NCI-H2081 (cell line): ENCODE measurements at places on chromosomes 13 and 19.

DNA sequence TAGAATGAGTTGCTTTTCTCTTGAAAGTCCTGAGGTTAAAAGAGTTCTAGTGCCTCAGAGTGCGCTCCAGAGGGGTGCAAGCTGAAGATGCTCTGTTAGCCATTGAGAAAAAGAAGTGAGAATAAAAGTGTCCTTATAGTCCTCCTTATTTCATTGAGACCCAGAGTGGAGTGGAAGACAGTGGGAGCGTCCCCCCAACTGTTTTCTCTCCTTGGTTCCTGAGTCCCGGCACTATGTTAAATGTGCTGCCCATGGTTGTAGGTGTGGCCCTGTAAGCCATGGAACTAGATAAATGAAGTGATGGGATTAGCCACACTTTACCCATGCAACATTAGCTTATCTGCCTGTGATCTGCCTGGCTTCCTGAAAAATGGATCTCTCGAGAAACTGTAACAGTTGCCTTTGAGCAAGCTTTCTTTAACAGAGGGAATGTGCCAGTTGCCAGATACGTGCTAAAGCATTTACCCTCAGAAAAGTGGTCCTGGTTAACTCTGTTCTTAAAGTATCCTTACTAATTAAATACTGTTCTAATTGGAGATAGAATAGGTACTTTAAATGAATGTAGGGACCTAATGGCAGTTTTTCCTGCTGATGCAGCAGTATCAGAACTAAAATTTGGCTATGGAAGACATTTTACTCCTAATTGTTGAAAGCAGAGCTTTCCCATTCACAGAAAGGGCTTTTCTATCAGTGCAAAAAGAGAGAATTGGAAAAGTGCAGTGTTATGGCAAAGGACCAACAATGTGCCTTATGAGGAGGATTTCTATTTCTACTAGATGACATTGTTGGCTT lies 21.4 kb upstream of the PSG9 start:
- DNase-seq = no peak

DNA sequence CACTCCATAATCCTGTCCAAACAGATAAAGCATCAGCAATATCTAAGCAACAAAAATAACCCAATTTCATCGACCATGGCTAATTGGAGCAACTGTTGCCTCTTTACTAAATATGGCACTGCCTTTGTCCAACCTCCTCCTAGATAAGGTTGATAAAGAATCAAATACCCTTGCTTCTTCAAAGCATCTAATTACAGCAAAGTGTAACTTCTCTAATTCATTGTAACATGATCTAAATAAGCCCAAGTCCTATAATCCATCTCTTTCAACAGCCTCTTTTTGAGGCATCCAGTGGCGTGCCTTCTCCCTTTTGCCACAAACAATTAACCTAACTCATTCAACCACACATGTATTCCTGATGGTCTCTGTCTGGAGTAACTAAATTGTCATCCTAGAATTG lies 81.7 kb upstream of the KLHL1 start:
- peak; percentile 70 for DNase-seq

DNA sequence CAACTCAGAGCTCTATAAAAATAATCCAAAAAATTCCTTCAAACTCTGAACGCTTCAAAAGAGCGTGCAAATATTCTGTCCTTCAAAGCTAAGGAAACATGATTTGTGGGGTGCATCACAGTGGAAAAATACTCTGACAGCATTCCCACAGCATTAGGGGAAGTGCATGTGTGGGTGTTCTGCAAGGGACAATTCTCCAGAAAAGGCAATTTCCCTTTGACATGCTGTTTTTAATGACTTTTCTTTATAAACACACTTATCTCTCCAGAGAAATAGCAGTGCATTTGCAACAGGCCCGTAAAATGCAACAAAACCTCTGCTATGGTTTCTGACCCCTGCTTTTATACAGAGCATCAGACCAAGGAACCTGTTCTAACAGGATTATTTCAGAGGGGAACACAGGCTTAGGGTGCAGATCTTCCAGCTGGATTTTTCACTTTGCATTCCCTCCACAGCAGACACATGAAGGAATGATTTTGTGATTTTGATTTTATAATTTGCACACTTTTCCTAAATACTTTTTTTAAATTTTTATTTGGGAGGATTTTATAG lies 42.6 kb downstream of the KL start:
- no peak for DNase-seq

GRCh38 chr13:112532837-112533745 lies 54.9 kb downstream of the TUBGCP3 start:
- DNase-seq = no peak

DNA sequence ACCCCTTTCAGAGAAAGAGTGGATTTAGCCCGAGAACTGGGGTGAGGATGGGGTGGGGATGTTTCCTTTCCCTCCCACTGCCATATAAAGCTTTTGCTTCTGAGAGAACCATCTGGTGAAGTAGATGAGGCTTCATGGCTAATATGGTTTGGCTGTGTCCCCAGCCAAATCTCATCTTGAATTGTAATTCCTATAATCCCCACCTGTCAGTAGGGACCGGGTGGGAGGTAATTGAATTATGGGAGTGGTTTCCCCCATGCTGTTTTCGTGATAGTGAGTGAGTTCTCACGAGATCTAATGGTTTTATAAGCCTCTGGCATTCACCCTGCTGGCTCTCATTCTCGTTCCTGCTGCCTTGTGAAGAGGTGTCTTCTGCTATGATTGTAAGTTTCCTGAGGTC lies 270.9 kb downstream of the LMO7 start:
- no peak for DNase-seq

DNA sequence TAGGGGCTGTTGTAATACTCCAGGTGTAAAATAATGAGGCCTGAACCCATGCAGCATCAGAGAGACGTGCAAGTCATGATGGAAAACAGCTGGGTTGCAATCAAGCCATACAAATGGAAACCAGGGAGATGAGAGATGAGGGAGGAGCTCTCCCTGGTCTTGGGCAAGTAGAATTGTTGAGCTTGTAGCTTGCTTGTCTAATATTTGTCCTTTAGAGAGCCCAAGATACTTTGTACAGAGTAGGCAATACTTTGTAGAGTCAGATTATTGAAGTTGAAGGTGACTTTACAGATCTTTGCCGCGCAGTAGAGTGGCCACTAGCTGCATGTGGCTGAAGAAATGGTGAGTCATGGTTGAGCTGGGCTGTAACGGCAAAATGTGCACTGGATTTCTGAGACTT lies 8.3 kb downstream of the ATP8A2 start:
- DNase-seq = no peak

- no peak for DNase-seq
These were observed 126.2 kb downstream of the LMO7 start for GRCh38 chr13:75762076-75762937.

DNA sequence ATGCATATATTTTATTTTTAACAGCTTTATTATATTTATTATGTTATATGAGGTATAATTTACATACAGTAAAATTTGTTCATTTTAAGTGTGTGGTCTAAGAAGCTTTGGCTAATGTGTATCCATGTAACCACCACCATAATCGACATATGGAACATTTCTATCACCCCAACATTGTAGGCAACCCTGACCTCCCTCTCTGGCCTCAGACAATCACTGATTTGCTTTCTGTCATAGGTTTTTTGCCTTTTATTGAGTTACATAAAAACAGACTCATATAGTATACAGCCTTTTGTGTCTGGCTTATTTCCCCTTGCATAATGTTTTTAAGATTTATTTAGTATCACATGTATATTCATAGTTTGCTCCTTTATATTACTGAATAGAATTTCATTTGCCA lies 90.7 kb upstream of the KL start:
- DNase-seq = no peak

- DNase-seq = no peak
These were observed 11.2 kb downstream of the METTL21C start for GRCh38 chr13:102683637-102684036.

GRCh38 chr19:10019246-10019645 lies 6.0 kb downstream of the RDH8 start:
- no peak for DNase-seq

GRCh38 chr19:30567536-30568232 lies 195.5 kb downstream of the ZNF536 start:
- no peak for DNase-seq

- DNase-seq = peak; percentile 13
These were observed 35.2 kb downstream of the C13orf46 start for GRCh38 chr13:113938716-113939115.

GRCh38 chr19:36060430-36060829 lies 5.7 kb downstream of the WDR62 start:
- no peak for DNase-seq

- no peak for DNase-seq
These were observed 66.3 kb upstream of the RFXAP start for GRCh38 chr13:36752673-36753072.

GRCh38 chr19:2309734-2310362 lies 1.9 kb upstream of the LINGO3 start:
- DNase-seq = no peak

- no peak for DNase-seq
These were observed 8.8 kb upstream of the CD22 start for GRCh38 chr19:35320065-35320713.

GRCh38 chr13:24683838-24684599 lies 3.8 kb downstream of the ATP12A start:
- DNase-seq = peak; percentile 21

DNA sequence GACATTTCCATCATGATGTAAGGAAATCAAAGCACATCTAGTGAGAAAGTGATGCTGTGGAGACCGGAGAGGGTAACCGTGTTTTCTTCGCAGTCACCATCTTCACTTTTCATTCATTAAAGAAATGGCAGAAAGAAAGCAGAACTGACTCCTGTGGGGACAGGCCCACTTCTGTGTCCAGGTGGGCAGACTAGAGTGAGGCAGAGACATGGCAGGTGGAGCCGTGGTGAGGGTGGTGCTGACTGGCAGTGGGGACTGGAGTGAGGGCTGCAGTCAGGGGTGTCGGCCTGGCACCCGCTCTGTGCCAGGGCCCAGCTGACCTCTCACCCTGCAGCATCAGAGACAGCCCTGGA lies 71.4 kb upstream of the MCF2L start:
- DNase-seq = no peak

DNA sequence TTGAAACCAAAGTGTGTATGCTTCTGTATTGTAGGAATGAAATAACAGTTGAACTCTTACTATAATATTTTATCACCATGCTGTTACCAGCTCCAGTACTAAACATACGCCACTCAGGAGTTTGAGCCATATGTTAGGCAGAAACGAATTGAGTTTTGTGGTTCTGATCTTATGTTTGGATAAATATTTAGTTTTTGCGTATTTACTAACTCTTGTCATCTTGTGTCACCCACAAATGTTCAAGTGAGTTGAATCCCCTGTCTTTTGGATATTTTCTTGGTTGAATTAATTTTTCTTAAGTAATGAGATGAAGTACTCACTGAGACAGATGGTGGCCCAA lies 1.5 kb downstream of the FNDC3A start:
- peak; percentile 3 for DNase-seq

DNA sequence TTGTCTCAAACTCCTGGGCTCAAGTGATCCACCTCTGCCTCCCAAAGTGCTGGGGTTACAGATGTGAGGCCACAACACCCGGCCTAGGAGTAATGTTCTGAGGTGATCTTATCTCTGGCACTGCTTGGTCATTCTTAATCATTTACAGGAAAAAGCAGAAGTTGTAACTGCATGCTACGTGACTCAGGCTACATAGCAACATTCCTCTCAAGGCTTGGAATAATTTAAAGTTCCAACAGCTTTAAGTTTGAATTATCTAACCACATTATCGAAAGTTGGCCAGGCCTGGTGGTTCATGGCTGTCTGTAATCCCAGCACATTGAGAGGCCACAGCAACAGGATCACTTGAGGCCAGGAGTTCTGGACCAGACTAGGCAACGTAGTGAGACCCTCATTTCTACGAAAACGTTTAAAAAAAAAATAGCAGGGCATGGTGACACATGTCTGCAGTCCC lies 3.9 kb upstream of the B9D2 start:
- no peak for DNase-seq

- no peak for DNase-seq
These were observed 27.2 kb downstream of the CCDC8 start for GRCh38 chr19:46386151-46386550.

DNA sequence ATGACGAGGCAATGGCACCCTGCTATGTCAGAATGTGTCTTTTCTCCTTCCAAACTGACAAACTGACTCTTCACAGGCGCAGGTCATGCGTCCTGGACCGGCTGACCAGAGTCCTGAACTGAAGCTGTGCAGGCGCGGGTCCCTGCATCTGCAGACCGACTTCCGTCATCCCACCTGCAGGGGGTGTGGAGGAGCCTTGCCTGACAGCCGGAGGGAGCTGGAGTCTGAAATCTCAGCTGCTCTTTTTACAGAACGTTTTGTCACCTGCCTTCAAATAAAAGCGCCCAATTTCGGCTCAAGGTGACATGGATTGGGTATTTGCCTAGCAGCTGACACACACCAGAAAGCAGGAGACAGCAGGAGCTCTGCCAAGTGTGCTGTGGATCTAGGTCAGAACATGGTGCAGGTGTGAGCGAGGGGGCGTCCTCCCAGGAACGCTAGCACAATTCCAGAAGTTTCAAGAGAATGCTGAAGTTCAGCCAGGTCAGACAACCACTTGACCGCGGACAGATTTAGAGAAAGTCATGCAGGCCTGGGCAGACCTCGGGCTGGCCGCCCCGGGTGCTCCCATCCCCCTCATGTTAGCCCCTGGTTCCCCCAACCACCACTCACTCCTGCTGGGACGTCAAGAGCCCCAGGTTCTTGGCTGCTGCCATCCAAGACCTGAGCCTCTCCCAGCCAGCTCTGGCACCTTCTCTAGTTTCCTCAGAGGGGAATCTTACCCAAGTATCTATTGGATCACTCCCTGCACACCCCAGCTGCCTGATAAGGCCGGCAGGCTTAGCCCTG lies 32.8 kb downstream of the ELL start:
- DNase-seq = peak; percentile 83

DNA sequence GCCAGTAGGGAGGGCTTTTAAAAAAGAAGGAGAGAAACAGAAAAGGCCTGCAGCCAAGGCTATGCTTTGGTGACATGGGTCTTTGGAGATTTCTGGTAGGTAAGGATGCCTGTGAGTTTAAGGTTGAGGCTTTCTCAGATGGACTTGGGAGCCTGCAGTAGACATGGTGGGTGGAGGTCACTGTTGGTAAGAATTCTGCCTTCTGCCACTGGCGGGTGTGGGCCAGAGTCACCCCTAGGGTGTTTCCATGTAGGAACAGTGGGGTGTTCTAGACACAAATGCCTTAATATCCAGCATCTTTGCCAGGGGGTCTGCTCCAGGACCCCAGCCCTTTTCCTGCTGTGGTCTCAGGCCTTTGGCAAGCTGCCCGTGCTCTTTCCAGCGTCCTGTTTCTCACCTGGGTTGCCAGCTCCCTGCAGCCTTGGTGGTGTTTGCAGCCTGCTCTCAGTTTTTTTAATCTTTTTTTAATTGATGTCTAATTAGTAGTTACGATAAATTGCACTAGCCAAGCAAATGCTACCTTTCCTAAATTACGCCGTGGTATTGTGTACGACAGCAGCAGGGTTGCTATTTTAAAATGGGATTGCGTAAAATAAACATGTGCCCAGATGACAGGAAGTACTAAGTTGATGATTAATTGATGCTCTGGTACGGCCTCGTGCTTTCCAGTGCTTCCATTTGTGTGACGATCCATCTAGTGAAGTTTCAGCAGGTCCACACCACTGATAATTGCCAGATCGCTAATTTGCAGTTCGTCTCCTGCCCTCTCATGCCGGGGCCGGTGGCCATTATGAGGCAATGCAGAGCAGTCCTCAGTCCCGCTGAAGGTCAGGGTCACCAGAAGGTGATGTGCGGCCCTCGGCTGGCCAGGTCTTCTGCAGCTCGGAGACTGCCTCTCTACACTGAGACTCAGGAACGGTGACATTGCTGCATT lies 35.3 kb upstream of the NPAS1 start:
- DNase-seq = peak; percentile 67
